NCI-H1417 treated with DMSO at 0.1 percent for 48 hours (cell line): ENCODE measurements at places on chromosomes 16 and 17.

DNA sequence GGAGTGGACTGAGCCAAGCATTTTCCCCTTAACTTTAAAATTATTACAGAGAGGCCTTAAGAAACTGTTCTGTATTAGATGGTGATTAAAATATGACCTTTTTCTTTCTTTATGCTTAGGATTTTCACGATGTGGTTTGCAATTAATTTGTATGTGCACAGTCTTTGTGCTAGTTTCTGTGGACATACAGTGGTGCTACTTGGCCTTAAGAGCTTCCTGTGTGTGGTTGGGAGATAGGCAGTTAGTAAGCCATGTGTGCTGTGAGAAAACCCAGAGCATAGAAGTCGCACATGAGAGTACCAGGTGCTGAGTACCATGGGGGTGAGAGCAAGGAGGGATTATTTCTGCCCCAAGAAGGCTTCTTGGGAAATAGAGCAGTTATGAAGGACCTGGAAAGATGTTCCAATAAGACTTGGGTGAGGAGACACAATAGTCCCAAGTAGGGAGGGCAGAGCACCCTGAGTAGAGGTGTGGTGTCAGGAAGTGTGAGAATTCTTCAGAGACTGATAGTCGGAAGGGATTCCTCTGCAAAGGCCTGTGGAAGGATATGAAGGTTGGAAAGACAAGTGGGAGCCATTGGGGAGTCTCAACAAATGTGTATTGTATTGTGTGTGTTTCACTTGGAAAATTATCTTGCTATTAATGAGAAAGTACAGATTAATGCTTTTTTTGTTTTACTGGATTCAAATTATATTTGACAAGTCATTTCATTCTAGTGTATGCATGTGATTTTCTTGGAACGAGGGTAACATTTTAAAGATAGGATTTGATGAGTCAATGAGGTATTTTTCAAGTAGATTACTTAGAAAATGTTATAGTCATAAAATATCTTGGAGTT, 239.9 kb downstream of the PRKCA start:
- no peak for DNase-seq

DNA sequence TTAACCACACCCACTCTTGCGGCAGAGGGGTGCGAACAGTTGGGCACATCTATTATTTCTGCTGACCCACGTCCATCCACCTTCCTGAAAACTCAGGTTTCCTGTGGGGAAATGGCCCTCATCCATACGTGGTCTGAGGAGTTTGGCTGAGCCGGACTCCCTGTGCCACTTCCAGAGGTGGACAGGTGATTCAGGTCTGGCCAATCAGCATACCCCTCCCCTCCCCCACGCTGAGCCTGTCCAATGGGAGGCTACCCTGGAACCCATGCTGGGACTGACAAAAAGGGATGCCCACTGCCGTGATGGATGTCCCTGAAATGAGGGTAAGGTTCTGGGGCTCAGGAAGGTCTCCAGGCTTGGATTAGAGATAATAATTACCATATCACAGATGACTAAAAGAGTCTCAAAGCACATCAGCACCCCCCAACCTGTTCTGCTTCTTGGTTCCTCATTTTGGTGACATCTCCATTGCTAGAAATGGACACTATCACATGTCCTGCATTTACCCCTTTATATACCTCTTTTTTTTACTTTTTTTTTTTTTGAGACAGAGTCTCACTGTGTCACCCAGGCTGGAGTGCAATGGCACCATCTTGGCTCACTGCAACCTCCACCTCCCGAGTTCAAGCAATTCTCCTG, 5.3 kb upstream of the MAPK7 start:
- DNase-seq = no peak

DNA sequence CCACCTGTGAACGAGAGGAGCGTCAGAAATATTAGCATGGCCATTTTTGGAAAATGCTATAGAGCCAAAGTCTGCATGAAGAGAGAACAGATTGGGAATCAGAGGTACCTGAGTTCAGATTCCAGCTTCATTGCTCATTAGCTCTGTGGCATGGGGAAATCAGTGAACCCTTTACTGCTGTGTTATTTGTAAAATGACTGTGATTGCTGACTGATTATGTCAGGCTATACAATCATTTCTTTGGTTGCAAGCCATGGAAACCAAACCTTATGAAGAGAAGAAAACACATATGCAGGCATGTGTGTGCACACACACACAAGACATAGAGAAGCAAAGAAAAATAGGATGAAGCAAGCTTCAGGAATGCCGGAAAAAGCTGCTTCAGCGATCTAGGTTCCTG, 101.4 kb upstream of the HSBP1 start:
- no peak for DNase-seq

DNA sequence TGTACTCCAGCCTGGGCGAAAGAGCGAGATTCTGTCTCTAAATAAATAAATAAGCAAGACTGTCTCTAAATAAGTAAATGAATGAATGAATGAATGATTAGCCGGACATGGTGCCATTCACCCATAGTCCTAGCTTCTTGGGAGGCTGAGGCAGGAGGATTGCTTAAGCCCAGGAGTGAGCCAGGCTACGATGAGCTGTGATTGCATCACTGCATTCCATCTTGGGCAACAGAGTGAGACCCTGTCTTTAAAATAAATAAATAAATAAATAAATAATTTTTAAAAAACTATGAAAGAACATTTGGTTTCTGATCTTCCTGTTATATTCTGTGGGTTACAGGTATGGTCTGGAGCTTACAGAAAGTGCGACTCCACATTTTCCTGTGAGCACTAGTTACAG, 65.0 kb downstream of the C17orf58 start:
- no peak for DNase-seq

DNA sequence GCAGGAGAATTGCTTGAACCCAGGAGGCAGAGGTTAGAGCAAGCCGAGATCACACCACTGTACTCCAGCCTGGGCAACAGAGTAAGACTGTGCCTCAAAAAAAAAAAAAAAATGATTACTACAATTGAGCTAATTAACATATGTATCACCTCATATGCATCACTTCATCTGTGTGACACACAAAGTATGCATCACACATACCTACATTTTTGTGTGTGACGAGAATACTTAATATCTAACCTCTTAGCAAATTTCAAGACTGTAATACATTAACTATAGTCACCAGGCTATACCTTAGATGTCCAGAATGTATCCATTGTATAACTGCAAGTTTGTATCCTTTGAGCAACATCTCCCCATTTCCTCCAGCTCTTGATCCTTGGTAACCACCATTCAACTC, 214.2 kb upstream of the MON1B start:
- no peak for DNase-seq

DNA sequence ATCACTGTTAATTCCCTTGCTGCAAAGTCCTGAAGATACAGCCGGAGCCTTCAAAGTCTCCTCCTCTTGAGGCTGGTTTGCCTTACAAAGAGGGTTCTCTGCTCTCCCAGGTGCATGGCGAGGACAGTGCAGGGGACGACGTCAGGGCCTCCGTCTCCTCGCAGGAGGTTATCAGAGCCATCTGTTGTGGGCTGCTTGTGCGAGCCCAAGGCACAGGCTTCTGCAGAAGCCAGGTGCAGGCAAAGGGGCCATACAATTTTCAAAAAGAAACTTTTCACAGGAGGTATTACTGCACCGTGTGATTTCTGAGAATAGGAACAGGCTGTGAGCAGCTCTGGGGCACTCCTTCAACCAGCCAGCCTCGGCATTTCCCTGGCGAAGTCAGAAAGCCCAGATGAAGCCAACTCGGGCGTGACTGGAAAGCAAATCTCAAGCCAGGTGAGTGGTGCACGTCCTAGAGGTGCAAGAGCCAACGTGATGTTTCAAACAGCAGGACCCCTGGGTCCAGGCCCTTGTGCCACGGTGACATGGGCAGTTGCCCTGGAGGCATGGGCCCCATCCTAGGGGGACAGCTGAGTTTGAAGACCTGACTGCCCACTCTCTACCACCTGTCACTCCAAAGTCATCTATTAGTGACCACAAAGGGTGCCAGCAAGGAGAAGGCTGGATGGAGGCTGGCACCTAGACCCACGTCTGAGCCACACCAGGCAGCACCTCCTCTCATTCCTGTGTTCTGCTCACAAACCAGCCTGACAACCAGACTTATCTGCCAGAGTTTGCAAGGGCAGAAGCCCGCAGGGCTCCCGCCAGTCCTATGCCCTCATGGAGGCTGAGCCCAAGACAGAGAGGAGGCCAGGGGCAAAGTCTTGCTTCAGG, 68.6 kb downstream of the SMPD3 start:
- DNase-seq = no peak

DNA sequence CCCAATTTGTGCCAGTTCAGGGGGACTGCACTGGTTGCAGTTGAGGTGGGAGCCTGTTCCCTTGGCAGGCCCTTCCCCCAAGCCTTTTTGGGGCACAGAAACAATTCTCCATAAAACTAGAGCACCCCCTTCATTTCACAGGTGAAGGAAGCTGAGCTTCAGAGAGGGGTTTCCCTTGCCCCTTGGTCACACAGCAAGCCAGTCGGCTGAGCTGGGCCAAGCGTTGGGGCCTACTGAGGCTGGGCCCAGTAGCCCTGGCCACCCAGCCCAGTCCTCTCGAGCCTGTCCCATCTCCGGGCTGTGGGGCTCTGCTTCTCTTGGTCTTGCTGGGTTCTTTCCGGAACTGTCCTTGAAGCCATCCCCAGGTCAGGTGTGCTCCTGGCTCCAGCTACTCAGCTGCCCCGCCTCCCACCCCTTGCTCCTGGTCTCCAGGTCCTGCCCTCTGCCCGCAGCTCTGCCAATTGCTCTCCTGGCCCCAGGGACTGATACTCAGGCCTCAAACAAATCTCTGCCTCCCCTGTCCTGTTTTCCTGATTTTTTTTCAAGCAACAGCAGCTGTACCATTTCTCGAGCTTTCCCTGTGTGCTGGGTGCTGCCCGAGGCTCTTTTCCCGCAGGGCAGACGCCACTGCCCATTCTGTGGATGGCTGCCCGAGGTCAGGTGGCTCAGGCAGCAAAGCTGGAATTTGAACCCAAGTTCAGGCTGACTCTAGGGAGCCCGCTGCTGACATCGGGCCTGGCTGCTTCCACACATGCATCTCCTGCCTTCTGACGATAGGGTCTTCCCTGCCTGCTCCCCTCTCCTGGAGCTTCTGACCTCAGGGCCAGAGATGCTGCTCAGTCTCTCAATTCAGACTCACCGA, 87.4 kb upstream of the NKD1 start:
- no peak for DNase-seq

GRCh38 chr16:89448656-89449055, 41.7 kb downstream of the ANKRD11 start:
- no peak for DNase-seq

DNA sequence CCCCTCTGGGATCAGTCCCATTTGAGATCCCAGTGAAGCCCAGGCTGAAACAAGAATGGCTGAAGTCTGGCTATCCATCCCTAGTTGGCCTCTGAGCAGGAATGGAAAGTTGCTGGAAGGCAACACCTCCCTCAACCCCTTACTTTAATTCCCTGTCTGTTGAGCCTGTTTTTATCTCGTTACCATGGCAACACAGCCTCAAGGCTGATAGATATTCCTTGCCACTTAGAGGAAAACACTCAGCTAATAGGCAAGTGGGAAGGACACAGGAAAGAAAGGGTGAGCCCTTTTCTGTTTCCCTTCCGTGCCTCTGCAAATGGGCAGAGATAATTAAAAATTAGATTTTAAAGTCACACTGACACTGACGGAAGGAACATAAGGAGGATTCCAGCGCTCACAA, 75.5 kb upstream of the CLEC3A start:
- no peak for DNase-seq
